NCI-H1930 (cell line): ENCODE measurements at places on chromosomes 5 and 9.

DNA sequence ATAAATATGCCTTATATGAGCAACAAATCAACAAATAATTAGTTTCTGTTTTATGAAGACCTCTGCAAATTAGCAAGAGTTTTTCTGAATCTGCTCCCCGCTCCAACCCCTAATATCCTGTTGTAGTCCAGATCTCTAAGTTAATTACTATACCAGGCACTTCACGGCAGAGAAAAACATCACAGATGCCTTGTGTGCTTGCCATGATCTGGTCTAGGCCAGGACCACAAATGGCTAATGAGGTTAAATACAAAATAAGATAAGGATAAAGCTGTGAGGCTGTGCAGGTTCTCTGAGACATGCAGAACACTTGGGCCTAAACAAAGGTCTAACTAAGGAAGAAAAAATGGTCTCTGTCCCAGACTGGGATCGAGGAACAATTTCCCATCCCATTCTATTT is 150.8 kb downstream of the SLIT3 start:
- no peak for DNase-seq

- no peak for DNase-seq
These were observed 28.8 kb downstream of the PDE8B start for GRCh38 chr5:77239126-77239741.

- no peak for DNase-seq
These were observed 316.0 kb upstream of the DMAC1 start for GRCh38 chr9:8115570-8115969.

DNA sequence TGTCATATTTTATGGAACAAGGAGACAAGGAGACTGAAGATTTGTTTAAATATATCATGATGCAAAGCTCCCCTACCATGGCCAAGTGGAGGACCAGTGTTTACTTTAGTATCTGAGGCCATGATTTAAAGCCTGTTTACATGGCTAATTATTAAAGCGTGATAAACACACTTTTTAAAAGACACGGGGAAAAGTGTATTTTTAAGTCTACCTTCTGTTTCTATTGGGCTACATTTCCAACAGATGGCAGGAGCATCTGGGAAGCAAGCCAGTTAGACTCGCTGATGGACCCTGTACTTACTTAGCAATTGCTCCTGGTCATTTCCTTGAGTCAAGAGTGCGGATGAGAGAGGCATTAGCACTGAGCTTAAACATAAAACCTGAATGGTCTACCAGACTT is 480.3 kb upstream of the SEMA6A start:
- DNase-seq = no peak

- DNase-seq = no peak
These were observed 9.0 kb upstream of the FAF2 start for GRCh38 chr5:176438959-176439757.
